ENCODE measurements at places on chromosomes 3 and 15. TPM values are rescaled to one million over a fixed set of nuclear protein-coding genes. Genes with fewer than 3 reads are reported as not detected.

The C3orf22 gene
- not detected for polyA plus RNA-seq

The CACNA2D3 gene
- polyA plus RNA-seq = 0.72 TPM

GRCh38 chr15:33443708-33444107 lies 132.9 kb downstream of the RYR3 start:
- DNase-seq = no peak

- no peak for DNase-seq
Observed at GRCh38 chr3:53633197-53633787, 138.9 kb downstream of the CACNA1D start.

GRCh38 chr3:16266714-16267113 lies 1.7 kb downstream of the OXNAD1 start:
- no peak for DNase-seq

The GUCA1C gene
- polyA plus RNA-seq = not detected

The ISL2 gene
- polyA plus RNA-seq = not detected

DNA sequence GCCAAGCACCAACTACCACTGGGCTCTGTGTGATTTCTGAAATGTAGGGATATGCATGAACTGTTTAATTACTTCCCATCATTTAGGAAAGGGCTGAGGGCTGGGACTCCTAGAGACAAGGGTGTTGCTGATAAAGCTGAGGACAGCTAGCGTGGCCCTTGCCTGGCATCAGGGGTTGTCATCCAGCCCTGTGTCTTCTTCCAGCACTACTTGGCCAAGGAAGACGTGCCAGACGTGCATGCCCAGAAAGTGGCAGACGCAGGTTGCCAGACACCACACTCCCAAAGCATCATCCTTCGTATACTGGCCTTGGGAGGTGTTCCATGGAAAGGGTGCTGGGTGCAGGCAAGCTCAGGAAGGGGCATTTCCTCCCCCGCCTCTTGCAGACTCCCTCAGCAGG lies 64.8 kb downstream of the LRIG1 start:
- no peak for DNase-seq

DNA sequence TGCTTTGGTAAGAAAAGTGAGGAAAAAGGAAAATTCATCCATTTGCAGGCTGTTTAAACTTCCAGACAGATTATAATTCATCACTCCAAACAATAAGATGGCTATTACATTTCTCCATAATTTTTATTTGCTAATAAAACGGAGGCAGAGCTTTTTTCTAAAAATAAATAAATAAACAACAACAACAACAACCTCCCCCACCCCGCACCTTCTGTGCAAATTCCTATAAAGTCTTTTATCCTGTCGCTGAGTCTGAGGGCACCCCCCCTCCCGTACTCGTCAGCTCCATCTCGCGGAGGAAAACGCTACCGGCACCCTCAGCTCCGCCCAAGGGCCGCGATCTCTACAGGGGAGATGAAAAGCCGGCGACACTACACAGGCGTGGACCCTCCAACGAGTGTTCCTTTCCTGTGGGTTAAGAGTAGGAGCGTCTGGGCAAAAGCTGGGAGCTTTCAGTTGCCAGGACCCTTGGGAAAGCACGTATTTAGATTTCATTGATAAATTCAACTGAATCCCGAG lies 1.0 kb upstream of the ATP1B3 start:
- peak; percentile 95 for DNase-seq

The TRAT1 gene
- polyA plus RNA-seq = not detected

The TLR9 gene
- polyA plus RNA-seq = not detected

DNA sequence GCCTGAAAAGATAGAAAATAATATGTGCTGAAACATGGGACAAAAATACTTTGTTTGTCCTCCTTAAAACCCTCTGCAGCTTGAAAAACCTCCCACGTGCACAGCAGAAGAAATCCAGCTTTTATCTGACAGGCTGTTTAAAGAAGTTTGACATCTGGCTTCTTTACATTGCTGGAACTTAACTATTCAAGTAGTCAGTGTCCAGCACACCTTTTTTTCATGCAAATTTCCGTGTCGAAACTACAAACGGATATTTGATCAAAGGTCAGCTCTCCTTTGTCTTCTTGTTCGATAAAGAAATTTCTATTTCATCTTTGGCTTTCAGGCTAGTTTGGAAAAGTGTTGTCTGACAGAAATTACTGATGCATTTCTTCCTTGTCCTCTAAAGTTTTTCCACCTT lies 66.8 kb upstream of the KBTBD8 start:
- DNase-seq = no peak

The UROC1 gene
- not detected for polyA plus RNA-seq

The RASL12 gene
- 51.3 TPM for polyA plus RNA-seq

DNA sequence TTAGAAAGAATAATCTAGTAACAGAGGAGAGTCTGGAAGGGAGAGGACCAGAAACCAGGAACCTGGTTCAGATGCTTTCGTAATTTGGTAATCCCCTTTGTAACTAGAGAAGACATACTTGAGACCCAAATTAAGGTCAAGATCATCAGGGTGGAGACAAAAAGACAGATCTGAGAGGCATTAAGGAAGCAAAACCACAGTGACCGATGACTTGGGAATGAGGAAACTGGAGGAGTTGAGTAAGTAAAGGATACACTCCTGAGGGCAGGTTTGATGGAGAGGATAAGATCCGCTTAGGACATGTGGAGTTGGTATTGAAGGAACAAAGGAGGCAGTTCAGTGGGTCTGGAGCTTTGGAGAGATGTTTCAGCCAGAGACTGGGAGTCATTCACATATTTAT lies 23.6 kb upstream of the BCL2A1 start:
- DNase-seq = no peak

DNA sequence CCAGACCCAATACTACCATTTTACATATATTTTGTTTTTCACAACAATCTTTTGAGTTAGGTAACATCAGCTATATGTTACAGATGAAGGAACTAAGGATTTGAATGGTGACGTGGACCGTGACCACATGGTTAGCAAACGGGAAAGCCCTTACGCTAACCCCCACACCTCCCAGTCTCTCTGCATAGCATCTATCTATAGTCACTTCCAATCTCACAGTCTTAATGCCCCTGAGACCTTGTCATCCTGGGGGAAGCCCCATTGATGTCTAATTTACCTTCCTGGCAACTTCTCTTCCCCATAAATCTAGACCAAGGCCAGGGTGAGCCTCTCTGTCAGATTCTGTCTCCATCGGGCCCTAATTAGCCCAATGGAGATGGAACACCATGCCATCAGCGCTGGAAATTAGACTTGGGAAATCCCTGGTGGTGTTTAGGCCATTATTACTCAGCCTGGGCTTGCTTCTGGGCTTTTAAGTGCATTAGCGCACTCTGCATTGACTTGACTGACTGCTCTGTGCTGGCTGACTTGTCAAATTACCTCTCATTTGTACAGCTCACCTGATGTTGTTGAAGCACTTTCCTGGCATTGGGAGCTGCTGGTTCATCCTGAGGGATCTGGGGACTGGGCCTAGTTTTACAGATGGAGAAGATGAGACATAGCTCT lies 34.0 kb upstream of the SH3GL3 start:
- DNase-seq = no peak

- DNase-seq = no peak
Observed at GRCh38 chr3:123750659-123751420, 133.3 kb downstream of the MYLK start.

The DPPA2 gene
- not detected for polyA plus RNA-seq

GRCh38 chr3:185207931-185208746 lies 45.7 kb downstream of the EHHADH start:
- no peak for DNase-seq

GRCh38 chr3:102207151-102207571 lies 227.7 kb upstream of the ZPLD1 start:
- no peak for DNase-seq

DNA sequence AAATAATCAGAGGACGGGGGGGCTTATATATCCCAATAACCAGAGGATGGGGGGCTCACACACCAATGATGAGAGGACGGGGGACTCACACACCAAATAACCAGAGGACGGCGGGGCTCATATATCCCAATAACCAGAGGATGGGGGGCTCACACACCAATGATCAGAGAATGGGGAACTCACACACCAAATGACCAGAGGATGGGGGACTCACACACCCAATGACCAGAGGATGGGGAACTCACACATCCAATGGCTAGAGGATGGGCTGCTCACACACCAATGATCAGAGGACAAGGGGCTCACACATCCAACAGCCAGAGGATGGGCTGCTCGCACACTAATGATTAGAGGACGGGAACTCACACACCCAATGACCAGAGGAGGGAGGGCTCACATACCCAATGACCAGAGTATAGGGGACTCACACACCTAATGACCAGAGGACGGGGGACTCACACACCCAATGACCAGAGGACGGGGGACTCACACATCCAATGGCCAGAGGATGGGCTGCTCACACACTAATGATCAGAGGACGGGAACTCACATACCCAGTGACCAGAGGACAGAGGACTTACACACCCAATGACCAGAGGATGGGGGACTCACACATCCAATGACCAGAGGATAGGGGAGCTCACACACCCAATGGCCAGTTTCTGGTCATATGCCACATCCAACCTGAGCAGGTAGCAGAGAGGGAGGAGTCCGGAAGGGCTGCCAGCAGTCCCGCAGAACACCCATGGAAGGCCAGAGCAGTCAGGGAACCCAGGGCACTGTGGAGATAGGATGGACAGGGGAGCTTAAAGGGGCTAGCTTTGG lies 10.6 kb downstream of the RAB6B start:
- no peak for DNase-seq

The DNAH12 gene
- not detected for polyA plus RNA-seq

GRCh38 chr3:40137591-40138295 lies 171.8 kb upstream of the EIF1B start:
- DNase-seq = no peak

The SKIC8 gene
- polyA plus RNA-seq = 61.1 TPM

DNA sequence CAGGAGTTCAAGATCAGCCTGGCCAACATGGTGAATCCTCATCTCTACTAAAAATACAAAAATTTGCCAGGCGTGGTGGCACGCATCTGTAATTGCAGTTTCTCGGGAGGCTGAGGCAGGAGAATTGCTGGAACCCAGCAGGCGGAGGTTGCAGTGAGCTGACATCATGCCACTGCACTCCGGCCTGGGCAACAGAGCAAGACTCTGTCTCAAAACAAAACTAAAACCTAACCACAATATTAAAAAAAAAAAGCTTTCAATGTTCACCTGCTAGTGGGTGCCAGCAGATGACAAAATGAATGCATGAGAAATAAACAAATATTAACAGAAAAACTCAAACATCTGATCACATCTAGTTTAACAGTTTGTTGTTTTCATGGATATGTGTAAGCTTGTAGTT lies 9.0 kb downstream of the SLC24A1 start:
- no peak for DNase-seq
